ENCODE measurements at places on chromosomes 1 and 21. TPM values are rescaled to one million over a fixed set of nuclear protein-coding genes. Genes with fewer than 3 reads are reported as not detected.

Gene GOLT1A
- total RNA-seq = not detected

Gene APOBEC4
- not detected for total RNA-seq

Gene OR2G6
- not detected for total RNA-seq

Gene INSRR
- total RNA-seq = not detected

Gene TNNT2
- total RNA-seq = not detected

Gene PLPPR4
- 0.19 TPM for total RNA-seq

Gene UBE2Q1
- total RNA-seq = 45.5 TPM

Gene MCOLN2
- not detected for total RNA-seq

Gene PDZK1
- 0.33 TPM for total RNA-seq

Gene PLEKHO1
- total RNA-seq = 36.9 TPM

Gene MXRA8
- 1.6 TPM for total RNA-seq

Gene KRTAP10-6
- not detected for total RNA-seq
